EL (cell line): ENCODE measurements at places on chromosomes 7 and 10.
A peak's percentile ranks its signal among the peaks of the same experiment; 100 is the strongest.

DNA sequence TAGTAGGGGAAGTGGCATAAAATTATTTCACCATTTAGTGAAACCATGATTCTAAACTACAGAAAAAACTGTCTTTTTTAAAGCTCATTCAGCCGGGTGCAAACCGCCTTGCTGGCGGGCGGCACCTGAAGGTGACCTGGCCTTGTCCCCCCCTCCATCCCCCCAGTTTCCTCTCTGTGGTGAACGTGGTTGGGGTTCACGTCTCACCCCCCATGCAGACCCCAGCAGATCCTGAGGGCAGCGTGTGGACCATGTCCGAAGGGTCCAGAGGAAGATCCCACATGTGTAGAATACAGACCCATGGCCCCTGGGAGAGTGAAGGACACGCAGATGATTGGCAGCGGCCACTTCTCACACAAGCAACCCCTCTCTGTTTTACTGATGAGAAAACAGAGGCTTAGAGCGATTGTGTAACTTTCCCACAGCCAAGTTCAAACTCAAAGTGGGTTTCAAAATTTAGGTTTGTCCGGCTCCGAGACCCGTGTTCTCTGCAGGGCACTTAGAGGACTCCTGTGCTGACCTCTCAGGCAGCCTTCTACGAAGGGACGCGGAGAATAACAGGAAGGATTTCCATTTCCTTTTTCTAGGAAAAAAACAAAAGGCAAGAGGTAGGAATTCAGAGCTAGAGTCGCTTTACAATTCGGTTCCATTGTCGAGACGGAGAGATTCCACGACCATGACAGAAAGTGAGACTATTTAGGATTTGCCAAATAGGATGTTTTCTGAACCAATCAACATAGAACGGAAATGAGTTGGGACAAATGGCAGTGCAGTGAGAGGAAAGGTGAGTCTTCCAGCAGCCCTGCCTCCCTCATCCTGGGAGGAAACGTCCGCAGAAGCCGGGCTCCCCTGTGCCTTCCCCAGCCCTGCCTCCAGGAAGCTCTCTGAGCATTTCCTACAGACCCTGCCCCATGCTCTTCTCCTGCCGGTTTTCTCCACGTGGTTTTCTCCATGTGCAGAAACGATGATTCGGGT, 67.6 kb upstream of the PITRM1 start:
- DNase-seq, result no peak

GRCh38 chr10:62900829-62901571, 84.8 kb upstream of the EGR2 start:
- DNase-seq, result no peak

GRCh38 chr7:130409067-130409711, 28.9 kb downstream of the CPA1 start:
- DNase-seq, result peak; percentile 18

DNA sequence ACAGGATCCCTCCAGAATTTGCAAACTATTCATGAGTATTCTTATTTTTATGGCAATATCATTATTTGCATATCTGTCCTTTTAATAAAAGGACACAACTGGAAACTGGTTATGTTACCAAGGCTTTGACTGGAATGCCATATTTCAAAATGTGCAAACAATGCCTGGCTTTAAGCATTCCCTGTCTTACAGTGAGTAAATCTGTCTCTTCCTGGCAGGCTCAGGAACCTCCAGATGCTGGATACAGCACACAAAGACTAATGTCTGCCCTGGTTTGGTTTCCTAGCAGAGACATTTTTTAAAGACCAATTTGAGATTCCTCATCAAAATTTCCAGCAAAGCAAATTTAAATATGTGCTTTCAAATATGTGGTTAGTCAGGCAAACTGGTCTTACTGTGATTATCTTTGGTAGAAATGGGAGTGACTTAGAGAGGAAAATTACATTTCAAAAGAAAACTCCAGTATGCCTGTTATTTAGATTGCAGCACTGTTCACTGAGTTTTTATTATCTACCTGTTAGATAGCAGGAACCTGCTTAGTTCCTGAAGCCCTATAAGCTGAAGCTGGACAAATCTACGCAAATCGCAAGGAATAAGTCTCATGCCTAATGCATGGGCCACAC, 31.3 kb downstream of the RNF216 start:
- DNase-seq, result no peak

DNA sequence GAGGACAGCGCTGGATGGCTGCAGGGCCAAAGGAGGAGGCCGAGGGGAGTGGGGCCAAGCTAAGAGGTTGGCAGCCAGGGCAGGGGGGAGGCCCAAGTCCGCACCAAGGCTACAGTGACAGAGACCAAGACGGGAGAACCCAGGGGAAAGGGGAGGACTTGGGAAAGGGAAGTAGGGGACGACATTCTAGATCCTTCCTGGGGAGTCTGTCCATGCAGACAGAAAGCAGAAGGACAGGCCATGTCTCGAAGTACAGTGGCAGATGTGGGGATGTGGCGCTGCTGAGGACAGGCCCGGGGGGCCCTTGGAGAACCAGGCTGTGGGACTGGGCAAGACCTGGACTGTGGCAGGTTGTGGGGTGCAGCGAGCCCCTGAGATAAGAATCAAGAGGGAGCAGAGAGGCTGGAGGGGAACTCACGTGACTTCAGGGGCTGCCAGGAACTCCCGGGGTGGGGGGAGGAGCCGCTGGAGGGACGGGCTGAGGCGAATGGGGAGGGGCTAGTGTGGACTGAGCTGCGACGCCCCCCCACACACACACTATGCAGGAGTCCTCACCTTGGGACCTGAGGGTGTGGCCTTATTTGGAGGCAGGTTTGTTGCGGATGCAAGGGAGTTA, 68.5 kb upstream of the TNRC18 start:
- no peak for DNase-seq

GRCh38 chr10:80186364-80187012, 18.8 kb downstream of the ANXA11 start:
- no peak for DNase-seq

DNA sequence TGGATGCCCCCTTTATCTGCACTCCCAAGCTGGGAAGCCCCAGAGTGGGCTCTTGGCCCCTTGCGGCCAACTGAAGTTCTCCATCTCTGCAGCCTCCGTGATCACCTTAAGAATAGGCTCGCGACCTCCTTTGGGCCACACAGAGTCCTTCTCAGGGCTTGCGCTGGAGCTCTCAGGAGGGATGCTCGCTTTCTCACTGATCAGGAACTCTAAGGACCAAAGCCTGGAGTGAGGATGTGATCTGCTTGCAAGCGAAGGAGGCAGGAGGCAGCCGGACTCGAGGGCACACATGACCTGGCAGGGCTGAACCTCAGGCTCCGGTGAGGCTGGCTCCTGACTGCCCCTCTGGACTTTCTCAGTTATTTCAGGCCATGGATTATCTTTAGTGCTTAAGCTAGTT, 192.1 kb upstream of the MKI67 start:
- no peak for DNase-seq

DNA sequence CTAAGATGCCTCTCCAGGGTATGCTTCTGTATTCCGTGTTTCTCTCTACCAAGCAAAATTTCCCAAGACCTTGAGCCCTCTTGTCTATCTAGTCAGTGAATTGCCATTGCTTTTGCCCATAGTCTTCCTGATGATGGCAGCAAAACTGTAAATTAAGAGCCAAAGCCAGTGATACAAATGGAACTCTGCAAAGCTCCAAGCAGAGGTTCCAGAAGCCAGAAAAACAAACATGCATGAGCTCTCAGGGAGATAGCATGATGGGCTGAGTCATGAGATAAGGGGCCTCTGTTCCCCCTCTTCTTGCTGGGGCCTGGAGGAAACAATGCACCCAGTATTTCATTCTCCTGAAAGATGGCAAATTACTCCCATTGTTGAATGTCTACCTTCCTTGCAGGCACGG, 24.7 kb downstream of the LSMEM1 start:
- DNase-seq, result peak; percentile 1

DNA sequence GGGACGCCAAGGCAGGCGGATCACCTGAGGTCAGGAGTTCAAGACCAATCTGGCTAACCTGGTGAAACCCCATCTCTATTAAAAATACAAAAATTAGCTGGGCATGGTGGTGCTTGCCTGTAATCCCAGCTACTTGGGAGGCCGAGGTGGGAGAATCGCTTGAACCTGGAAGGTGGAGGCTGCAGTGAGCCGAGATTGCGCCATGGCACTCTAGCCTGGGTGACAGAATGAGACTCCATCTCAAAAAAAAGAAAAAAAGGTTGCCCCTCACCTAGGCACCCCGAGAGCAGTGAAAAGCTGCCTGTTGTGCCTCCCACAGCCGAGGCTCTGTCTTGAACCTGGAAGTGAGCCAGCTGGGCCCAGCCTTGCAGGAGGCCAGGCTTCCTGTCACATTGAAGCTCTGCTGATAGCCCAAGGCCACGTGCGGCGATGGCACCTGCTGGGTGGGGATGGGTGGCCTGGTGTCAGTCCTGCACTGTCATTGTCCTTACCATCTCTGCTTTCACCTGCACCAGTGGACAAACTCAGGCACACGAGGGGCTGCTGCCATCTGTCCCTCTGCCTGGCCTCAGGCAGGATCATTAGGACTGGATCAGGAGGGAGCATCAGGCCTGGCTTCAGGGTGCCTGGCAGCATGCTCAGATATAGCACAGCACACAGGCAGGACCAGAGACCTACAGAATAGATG, 37.8 kb downstream of the DNAJB12 start:
- no peak for DNase-seq

GRCh38 chr10:83955406-83955805, 183.9 kb upstream of the GHITM start:
- no peak for DNase-seq

GRCh38 chr10:77393821-77394501, 243.6 kb downstream of the KCNMA1 start:
- DNase-seq, result no peak

DNA sequence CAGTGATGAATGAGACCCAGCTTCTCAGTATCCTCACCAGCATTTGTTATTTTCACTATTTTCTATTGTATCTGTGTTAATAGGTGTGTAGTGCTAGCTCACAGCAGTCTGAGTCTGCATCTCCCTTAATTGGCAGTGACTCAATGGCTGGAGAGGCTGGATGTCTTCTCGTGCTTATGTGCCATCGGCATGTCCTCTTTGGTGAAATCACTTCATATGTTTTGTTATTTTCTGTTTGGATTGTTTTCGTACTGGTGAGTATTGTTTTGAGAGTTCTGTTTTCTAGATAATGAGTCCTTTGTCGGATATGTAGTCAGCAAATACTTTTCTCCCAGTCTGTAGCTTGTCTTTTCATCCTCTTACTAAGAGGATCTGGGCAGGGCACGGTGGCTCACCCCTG, 66.1 kb downstream of the AMZ1 start:
- no peak for DNase-seq

GRCh38 chr10:121457729-121458128, 140.5 kb downstream of the FGFR2 start:
- DNase-seq, result no peak

- peak; percentile 83 for DNase-seq
These were observed 71.0 kb downstream of the NRP1 start for GRCh38 chr10:33263453-33263852.

GRCh38 chr10:70675496-70676161, 3.3 kb downstream of the ADAMTS14 start:
- no peak for DNase-seq

- no peak for DNase-seq
These were observed 155.8 kb downstream of the FANK1 start for GRCh38 chr10:126052171-126052570.

DNA sequence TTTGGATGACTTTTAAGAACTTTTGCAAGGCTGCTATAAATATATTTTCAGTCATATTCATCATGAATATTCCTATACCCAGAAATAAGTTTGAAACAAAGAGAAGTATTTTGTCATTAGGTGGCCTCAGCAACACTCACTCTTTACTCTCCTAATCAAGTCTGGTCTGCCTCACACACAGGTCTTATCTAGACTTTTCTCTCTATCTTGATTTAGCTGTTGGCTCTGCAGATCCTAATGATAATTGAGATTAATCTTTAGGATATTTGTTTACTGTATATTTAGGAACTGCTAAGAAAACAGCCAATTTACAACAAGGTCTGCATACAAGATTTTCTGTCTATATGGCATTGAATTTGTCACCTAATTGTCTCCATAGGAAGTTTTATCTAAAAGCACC, 297.6 kb downstream of the PTEN start:
- DNase-seq, result no peak

GRCh38 chr7:156865493-156865892, 27.5 kb downstream of the LMBR1 start:
- DNase-seq, result no peak

DNA sequence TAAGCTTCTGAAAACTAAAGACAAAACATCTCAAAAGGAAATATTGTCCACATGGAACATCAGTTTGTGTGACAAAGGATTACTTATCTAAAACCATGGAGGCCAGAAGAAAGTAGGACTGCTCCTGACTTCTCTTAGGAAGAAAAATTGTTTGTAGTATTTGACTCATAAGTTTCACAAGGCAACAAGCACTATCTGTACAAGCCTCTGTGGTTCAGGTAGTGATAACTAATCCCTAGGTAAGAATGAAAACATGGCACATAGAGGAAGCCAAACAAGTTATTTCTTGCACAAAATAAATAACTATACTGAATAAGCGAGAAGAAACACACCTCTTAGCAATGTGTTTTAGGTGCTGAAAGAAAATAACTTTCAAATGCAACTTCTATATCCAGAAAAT, 30.3 kb downstream of the TFPI2 start:
- DNase-seq, result no peak

DNA sequence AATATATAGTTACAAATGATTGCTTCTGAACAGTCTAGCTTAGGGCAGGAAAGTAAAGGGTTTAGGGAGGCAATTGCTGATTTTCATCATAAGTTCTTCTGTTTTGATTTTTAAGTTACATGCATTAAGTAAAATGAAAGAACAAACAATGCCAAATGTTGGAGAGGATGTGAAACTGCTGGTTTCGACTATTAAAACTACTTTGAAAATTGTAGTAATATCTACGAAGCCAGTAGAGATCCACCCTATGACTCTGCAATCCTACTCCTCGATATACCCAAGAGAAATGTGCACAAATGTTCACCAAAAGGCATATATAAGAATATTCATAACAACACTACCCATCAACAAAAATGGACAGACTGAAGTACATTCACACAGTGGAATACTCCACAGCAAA, 24.3 kb downstream of the PDZD8 start:
- no peak for DNase-seq

DNA sequence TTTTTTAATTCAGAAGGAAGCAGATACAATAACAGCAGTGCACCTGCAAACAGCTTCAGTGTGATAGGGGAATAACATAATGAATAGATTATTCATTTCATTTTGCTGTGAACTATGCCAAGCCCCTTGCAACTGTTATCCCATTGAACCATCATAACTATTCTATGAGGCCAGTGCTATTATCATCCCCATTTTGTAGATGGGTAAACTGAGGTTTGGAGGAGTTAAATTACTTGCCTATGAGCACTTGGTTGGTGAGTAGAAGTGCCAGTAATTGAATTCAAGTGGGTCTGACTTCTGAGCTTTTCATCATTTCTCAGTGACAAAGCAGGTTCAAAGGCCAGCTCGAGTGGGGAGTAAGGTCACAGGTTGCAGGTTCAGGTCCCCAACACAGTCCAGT, 16.8 kb upstream of the XPNPEP1 start:
- no peak for DNase-seq

GRCh38 chr10:11871466-11871865, 48.3 kb downstream of the PROSER2 start:
- no peak for DNase-seq
